ENCODE measurements at places on chromosomes 4 and X. TPM values are rescaled to one million over a fixed set of nuclear protein-coding genes. Genes with fewer than 3 reads are reported as not detected.

DNA sequence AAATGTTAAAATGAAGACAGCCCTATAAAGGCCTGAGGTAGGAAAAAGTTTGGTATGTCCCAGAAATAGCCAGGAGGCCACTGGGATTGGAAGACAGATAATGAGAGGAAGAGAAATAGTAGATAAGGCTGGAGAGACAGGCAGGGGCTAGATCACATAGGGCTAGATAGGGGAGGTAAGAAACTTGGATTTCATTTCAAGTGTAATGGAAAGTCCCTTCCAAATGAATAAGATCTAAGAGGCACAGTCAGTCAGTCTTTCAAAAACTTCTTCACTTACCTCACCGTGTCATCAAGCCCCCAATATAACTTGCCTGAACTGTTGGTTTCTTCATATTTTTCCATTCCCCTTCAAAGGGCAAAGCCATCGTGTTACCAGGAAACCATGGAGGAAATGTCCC lies 121.8 kb downstream of the SPCS3 start:
- no peak for DNase-seq

DNA sequence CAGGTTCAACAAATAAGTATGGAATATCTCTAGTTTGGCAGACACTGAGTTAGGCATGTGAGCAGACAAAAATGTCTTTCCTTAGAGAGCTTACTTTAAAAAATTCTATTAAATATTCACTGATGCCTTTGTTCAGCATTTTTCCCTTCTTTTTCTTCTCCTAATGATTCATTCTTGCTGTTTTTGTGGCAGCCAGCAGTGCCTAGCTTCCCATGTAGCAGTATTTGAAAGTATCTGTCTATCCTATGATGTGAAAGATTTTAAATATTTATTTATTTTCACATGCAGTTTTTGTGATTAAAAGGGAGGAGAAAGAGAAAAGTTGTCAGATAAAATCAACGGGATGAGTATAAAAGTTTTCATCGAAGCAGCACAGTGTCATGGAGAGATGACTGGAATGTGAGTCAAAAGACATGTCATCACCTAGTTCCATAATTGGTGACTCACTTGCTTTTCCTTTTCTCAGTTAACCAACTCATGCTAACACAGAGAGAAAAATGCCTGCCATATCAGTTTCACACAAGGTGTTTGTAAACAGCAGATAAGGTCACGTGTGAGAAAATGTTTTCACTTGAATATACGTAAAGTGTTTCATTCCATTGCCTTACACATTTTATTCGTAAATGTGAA lies 69.8 kb downstream of the BMPR1B start:
- DNase-seq = no peak

- no peak for DNase-seq
Measured at GRCh38 chr4:129176864-129177263, 80.9 kb downstream of the C4orf33 start.

DNA sequence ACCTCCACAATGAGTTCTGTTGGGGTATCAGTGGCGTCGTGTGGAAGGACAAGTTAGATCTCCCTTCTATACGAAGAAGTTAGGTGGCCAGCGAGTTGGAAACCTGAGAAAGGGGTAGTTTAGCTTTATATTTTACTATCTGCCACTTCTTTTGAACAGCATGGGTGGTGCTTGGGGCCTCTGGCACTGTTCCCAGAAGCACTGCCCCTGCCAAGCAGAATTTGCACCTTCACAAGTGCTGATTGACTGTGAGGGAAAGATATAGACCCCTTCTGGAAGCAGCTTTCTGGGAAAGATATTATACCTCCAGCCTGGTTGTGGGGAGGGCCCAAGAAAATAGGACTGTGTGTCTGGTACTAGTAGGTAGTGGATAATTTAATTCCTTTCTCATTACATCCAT lies 246.9 kb downstream of the FBXO8 start:
- no peak for DNase-seq

- peak; percentile 6 for DNase-seq
Measured at GRCh38 chr4:98260047-98260578, 1.1 kb upstream of the RAP1GDS1 start.

- no peak for DNase-seq
Measured at GRCh38 chr4:72786401-72786990, 217.5 kb upstream of the ADAMTS3 start.

GRCh38 chrX:21946925-21947641 lies 6.6 kb downstream of the SMS start:
- DNase-seq = no peak

DNA sequence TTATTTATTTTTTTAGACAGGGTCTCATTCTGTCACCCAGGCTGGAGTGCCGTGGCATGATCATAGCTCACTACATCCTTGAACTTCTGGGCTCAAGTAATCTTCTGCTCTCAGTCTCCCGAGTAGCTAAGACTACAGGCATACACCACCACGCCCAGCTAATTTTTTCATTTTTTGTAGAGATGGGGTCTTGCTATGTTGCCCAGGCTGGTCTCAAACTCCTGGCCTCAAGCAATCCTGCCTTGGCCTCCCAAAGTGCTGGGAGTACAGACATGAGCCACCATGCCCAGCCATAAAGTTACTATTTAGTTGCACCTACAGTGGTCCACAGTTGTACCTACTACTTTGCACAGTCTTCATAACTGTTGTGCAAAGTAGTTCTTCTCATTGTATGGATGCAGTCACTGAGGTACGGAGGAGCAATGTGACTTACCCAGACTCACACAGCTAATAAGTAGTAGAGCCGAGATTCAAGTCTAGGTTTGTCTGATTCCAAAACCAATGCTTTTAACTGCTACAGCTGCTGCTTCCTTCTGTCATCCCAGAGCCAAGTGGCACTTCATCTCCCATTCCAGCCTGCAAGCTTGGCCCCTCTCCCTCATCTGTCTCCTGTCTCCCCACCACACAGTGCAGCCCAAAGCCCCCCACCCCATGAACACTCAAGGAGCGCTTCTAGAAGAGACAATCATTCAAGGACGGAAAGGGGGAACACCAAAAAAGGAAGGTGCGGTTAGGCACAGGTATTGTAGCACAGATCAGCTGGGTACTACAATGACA lies 24.0 kb upstream of the IQSEC2 start:
- no peak for DNase-seq

GRCh38 chr4:20084488-20084887 lies 167.2 kb upstream of the SLIT2 start:
- no peak for DNase-seq

- DNase-seq = no peak
Measured at GRCh38 chr4:8589823-8590545, 2.6 kb upstream of the CPZ start.

- DNase-seq = no peak
Measured at GRCh38 chr4:102477657-102478056, 23.5 kb upstream of the NFKB1 start.

DNA sequence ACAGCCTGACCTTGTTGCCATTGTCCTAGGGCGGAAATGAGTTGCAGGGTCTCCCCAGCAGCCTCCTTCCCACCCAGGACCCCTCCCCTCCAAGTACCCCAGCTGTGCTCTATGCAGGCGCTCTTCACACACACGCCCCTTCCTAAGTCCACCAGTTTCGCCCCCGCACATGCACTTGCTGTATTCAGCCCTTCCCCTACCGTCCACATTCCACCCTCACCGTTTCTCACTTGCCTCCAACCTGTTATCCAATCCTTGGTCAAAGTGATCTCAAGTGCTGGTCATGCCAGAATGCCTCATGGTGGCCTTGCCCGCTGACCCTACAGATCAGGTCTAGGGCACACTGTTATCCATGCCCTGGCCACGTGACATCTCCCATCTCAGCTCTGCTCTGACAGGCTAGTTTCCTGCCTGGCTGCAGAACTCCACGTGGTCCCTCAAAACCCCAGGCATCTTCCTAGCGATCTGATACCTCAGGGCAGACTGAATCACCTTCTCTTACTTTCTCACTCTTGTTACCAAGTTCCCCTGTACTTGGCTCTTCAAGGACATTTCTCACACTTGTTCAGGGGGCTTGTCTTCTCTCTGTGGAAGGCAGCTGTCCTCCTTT lies 39.7 kb downstream of the NSG1 start:
- no peak for DNase-seq

- DNase-seq = no peak
Measured at GRCh38 chr4:96183611-96184010, 343.7 kb downstream of the PDHA2 start.

GRCh38 chr4:155353923-155354540 lies 22.7 kb downstream of the MAP9 start:
- DNase-seq = peak; percentile 7

DNA sequence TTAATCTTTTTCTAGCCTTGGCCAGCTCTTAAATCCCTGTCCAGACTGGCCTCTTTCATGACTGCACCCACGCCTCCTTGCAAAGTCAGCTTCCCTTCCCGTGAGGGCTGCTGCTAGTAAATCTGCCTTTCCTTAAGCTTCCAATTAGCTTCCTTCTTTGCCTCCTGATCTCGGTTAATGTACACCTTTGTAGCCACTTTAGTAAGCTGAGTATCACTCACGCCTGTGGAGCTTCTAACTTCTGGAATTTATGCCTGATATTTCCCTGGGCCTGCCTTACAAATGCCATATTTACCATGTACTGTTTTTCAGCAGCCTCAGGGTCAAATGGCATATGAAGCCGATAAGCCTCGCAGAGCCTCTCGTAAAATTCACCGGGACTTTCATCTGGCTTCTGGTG lies 5.1 kb upstream of the UGT8 start:
- no peak for DNase-seq

- DNase-seq = peak; percentile 31
Measured at GRCh38 chr4:244471-244870, 60.8 kb downstream of the ZNF732 start.

DNA sequence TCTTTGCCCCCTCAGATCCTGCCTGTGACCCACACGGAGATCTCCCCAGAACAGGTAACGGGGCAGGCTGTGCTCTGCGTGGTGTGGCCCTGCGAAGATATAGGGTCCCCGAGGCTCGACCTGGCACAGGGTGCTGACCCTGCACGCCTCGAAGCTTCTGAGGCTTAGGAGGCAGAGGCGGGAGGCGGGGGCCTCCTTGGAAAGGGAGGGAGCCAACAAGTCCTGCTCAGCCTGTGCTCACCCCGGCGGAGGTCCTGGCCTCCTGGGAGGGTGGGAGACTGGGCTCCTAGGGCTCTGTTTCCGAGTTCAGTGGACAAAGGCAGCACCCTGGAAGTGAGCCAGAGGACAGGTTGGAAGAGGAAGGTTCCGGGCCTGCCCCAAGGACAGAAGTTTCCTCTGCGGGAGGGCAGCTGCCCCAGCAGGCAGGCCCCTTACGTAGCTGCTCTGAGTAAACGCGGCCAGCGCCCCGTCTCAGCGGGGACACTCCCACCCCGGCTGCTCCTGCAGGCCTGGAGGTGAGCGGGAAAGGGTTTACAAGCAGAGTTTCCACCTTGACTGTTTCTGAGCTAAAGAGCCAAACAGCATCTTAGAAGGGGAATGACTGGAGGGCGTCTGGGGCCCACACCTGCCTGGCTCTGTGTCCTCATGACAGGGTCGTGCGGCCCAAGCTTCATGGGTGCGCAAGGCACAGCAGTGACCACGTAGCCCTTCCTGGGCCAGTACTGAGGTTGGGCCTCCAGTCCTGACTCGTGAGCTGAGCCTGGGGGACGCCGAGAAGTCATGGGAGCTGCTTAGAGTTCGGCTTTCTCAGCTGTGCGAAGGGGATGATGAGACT lies 16.1 kb downstream of the TMEM175 start:
- no peak for DNase-seq

DNA sequence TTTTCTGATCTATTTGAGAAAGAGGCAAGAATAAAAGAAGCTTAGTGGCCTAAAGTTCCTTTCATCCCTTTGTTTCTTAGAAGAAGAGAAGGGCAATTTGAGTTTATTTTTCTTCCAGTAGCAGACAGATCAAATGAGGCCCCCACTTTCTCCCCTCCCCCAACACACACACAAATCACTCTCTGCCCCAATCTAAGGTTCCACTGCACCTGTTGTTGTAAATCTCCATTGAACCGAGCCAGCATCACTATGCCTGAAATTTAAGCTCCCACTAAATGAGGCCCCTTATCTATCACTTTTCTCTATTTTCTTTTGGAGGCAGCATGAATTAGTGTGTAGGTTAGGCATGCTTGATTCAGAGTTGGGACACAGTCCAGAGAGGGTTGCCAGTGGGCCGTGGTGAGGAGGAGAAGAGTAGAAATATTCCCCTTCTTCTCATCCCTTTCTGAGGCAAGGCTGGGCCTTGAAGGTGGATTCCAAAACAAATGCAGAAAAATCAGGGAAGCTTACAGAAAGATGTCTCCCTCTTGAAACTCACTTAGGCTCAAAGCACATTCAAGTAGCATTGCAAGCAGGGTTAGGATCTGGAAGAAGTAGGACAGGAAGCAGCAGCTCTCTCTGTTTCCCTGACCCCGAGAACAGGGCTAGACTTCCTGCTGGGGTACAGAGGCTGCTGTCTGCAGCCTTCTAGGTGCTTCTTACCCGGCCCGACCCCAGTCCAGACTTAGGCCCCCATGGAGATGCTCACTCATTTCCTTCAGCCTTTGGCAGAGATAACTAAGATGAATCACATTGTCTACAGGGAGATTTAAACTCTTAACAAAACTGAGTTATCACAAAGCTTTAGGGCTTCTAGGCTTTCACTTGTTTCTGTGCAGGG lies 70.7 kb downstream of the RASL11B start:
- no peak for DNase-seq

GRCh38 chr4:140645196-140645595 lies 76.4 kb upstream of the UCP1 start:
- no peak for DNase-seq

DNA sequence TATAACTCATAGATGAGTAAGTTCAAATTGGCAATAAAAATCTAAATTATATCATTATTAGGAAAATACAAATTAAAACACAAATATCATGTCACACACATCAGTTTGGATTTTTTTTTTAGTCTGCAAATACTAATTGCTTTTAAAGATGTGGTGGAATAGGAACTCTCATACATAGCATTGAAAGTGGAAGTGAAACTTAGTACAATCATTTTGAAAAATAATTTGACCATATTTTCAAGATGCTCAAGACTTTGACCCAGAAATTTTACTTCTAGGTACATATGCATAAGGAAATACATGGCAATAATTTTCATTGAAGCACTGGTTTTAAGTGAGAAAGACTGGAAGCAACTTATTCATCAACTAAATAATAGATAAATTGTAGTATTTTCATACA lies 147.5 kb upstream of the SMIM31 start:
- no peak for DNase-seq

DNA sequence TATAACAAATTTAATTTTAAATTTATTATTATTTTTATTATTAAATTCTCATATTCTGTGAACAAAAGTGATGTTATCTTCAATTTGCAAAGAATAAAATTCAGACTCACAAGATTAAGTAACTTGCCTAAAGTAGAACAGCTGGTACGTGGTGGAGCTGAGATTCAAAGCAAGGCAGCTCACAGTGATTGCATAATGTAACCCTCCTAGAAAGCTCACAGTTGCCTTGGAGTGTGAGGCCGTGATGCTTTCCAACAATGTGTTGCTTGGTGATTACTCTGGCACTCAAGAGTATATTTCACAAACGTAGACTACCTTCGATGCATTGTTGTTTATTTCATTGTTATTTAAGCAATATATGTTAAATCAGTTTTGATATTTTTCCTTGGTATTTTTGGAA lies 1039.2 kb upstream of the PABPC4L start:
- no peak for DNase-seq

RIPPLY1 gene
- not detected for total RNA-seq

TRPC5OS gene
- total RNA-seq = not detected

ASB9 gene
- total RNA-seq = not detected

SPANXN4 gene
- total RNA-seq = not detected

LRCH2 gene
- not detected for total RNA-seq

TBC1D14 gene
- total RNA-seq = 62.3 TPM

ZAR1 gene
- total RNA-seq = not detected

SYTL5 gene
- 0.06 TPM for total RNA-seq

All from T-cell (primary cell).